ENCODE measurements at places on chromosomes 2 and 18.

DNA sequence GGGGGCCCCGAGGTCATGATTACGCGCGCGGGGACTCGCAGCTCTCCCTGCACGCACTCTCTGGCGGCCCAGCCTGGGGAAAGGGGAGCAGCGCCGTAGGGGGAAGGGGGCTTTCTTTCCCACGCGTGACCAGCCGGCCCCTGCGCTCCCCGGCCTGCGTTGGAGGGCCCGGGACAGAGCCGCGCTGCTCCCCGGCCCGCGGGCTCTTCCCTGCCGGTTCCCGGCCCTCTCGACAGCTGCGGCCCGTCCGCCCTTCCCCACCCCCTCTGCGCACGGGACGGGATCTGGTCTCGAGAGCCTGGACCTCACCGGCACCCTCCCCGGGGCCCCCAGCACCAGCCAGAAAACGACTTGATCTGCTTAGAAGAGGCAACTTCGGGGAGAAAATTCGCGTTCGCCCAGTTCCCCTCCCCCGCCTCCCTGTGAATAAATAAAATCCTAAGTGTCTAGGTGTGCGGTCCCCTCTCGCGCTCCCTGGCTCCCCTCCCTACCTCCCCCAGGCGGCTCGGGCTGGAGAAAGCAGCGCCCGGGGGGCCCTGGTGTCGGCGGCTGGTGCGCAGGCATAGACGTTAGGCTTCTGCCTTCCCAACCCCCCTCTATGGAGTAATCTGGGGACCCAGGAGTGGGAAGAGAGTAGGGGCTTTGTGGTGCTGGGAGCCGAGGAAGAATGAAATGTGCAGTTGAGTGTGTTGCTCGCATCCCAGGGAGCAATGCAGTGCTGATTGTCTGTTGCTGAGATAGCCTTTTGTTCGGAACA lies 803 bp upstream of the FIGN start:
- DNase-seq: peak; percentile 80

GRCh38 chr2:33491441-33492084 lies 15.1 kb downstream of the RASGRP3 start:
- peak; percentile 38 for DNase-seq

- peak; percentile 62 for DNase-seq
Observed at GRCh38 chr2:43131051-43131889, 95.1 kb downstream of the ZFP36L2 start.

- no peak for DNase-seq
Observed at GRCh38 chr18:13239171-13239956, 20.8 kb downstream of the LDLRAD4 start.

GRCh38 chr2:3451926-3452671 lies 67.2 kb downstream of the ADI1 start:
- no peak for DNase-seq

DNA sequence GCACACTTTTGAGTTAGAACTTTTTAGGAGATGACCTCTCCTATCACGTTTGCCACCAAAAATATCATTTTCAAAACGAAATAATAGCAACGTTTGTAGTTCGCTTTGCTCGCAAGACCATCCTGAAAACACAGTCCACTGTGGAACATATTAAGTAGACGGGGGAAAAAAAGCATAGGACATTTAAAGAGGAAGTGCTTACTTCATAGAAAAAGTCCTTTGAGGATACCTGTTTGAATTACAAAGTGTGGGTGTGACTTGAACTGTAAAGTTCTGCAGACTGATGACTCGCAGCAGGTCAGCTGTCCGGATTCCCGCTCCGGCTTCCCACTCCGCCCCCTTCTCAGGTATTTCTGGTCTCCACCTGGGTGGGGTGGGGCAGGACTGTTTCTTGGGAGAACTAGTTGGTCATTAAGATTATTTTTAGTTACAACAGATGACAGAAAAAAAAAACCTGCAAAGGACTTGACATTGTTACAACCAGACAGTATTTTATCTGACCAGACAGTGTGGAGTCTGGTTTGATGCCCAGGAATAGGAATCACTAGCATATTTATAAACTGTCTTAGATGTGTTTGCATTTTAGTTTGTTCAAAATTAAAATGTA lies 13.3 kb downstream of the CNOT11 start:
- DNase-seq: peak; percentile 18

GRCh38 chr2:33395655-33396249 lies 80.7 kb upstream of the RASGRP3 start:
- DNase-seq: peak; percentile 68

GRCh38 chr18:52408800-52409302 lies 68.9 kb downstream of the DCC start:
- DNase-seq: no peak

- DNase-seq: no peak
Observed at GRCh38 chr18:7470101-7470500, 97.0 kb upstream of the PTPRM start.

DNA sequence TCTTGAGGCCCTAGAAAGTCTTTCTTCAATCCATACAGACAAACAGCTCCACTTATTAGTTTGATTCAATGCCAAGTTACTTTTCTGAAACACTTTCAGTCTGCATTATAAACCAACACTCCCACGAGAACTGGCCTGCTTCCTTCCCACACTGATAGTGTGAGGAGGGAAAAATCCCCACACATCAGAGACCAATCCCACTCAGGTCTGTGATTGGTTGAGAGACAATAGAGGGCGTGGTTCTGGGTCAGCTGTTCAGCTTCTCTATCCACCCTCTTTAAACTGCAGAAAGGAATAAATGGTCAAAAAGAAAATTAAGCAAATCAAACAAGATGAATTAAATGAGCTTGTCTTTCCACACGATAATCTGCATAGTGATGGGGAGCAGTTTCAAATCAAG lies 152.5 kb downstream of the NRP2 start:
- no peak for DNase-seq

DNA sequence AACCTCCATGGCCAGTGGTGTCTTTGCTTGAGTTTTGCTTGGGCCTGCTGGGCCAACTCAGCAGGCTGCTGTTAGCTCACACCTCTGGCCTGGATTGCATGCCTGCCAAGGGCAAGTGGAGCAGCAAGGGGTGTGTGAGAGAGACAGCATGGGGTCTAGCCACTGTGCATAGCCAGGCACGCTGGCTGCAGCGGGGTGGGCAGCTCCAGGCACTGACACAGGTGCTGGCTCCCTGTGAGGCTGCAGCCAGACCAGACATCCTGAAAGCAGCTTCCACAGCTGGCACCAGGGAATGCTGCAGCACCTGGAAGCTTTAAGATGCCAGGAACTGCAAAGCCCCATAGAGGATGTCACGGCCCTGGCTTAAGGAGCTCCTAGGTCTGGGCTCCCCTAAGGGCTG lies 376.4 kb upstream of the VWC2L start:
- peak; percentile 29 for DNase-seq

GRCh38 chr2:68594674-68595492 lies 48.5 kb upstream of the PROKR1 start:
- DNase-seq: peak; percentile 59

- DNase-seq: no peak
Observed at GRCh38 chr2:189297446-189297845, 117.9 kb upstream of the COL5A2 start.

GRCh38 chr2:235698028-235698427 lies 204.2 kb downstream of the AGAP1 start:
- no peak for DNase-seq

GRCh38 chr18:13185675-13186198 lies 32.8 kb upstream of the LDLRAD4 start:
- no peak for DNase-seq

- DNase-seq: no peak
Observed at GRCh38 chr18:354003-354402, 86.2 kb upstream of the THOC1 start.

DNA sequence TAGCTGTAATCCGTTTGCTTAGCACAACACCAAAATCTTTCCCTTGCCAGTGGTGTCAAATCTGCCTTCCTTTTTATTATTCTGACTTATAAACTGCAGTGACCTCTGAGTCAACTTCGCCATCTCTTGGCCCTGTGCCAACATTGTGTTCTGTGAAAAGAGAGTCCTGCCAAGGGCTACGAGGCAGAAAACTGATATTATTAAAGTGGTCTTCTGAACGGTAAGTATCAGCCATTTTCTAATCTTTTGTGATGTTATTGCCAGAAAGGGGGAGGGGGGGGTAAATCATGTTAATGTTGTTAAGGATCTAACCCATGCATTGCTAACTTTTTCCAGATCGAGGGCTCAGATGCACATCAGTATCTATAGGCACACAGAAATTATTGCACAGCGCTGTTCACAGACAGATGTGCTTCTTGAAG lies 121.5 kb upstream of the LTBP1 start:
- DNase-seq: no peak

- DNase-seq: no peak
Observed at GRCh38 chr2:21406911-21407310, 283.1 kb downstream of the TDRD15 start.

DNA sequence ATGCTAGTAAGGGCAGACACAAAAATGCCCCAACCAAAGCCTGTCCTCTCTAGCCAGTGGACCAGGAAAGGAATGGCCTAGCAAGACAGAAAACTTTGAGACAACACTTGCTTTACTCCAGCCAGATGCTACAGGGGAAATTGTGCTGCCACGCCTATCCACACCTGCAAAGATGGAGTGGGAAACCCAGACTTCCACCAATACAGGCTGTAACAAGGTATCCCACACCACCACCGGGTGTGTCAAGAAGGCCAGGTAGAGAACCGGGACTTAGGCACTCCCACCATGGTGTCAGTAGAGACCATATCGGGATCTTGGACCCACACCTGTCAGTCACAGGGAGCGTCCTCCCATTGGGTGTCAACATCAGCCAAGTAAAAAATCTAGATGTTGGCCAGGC lies 16.2 kb upstream of the ESPNL start:
- no peak for DNase-seq

- DNase-seq: no peak
Observed at GRCh38 chr18:24630346-24630880, 170.0 kb downstream of the HRH4 start.

- DNase-seq: no peak
Observed at GRCh38 chr18:38427736-38428135, 862.1 kb upstream of the CELF4 start.

All from WTC11 (cell line).